ENCODE measurements at places on chromosomes 1 and 21.
A peak's percentile ranks its signal among the peaks of the same experiment; 100 is the strongest.

DNA sequence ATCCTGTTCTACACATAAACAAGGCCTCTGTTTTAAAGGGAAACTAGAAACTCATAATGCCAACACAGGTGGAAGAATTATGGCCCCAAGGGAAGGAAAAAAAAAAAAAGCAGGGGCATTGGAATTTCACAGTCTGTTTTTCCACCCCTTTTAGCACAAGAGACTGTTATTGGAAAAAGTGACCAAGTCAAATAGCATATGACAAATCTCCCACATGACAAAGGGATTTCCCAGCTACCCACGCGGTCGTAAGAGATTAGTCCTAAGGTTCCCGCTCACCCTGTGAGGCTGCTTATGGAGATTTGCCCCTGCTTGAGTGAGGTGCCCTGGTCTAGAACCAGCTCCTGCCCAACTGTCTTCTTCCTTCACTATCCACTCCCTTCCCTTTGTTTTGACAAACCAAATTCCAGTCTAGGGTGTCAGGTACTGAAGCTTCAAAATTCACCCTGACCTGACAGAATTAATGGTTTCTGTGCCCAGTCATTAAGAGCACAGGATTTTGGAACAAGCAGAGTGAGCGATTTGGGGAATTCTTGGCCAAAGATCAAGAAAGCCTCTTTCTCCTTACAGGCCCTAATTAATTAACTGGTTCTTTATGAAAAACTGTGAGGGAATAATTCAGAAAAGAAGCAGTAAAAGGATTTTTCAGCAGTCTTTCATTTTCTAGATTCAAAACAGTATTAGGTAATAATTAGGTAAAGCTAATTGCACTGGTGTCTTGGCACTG, 107.3 kb downstream of the NMNAT2 start:
- no peak for DNase-seq

GRCh38 chr1:16212251-16212961, at the start of gene ARHGEF19:
Gene ARHGEF19 (minus strand): TSS chr1:16212652. CDS start chr1:16209054, 3,598 bp downstream.
- no peak for DNase-seq

DNA sequence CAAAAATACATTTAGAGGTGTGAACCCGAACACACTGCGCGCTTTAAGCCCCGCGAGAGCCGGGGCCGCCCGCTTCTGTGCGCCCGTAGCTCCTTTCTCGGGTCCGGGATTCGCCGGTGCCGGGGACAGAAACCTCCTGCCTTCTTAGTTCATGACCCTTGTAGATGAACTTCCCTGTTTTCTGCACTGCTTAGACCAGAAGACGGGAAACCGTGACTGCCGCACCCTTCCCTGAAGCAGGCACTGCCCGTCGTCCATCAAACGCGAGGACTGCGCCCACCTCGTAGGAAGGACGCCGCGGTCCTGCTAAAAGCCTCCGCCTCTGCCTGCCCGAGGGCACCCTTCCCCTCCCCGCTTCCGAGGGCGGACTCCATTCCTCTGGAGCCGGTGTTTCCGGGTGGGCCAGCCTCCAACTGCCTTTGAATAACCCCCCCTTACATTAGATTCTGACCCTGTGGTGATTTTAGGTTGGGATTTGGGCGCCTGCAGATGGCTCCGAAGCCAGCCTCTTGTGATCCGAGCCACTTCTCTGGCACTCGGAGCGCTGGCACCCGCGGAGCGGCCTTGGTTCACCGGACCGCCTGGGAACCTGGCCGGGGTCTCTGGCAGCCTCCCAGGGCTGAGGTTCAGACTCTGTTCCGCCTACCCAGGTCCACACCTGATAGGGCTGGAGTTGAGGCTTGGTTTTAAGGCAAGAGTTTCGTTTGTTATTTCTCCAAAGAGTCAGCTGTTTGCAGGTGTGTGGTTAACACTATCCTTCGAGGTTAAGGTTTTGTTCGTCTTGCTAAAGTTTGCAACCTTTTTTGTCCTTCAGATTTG, 1.2 kb upstream of the PTTG1IP start:
- DNase-seq, result no peak

GRCh38 chr1:160567858-160568682, 11.2 kb downstream of the CD84 start:
- DNase-seq, result peak; percentile 14

GRCh38 chr1:226495716-226496115, 52.8 kb upstream of the STUM start:
- DNase-seq, result no peak

- no peak for DNase-seq
Observed at GRCh38 chr21:36461918-36462486, 17.9 kb downstream of the CLDN14 start.

DNA sequence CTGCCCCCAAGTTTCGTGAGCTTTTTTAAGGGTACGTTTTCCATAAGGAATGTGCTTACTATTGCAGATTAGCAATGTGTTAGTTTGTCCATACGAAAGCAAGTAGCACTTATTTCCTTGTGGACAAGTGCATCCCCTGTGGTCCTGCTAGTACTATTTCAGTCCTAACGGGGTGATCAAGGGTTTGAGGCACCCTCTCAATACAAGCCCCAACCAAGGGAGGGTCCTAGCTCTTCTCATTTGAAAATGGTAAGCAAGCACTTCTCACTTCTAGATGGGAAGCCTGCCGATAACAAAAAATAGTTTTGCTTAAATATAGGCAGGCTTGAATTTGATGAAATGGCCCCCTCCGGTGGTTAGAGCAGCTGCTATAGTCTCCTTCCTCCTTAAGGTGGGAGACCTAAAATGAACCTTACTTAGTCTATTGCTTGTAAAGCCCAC, 64.0 kb upstream of the HMCN1 start:
- DNase-seq, result no peak

GRCh38 chr1:77120950-77121349, 98.3 kb downstream of the PIGK start:
- no peak for DNase-seq

DNA sequence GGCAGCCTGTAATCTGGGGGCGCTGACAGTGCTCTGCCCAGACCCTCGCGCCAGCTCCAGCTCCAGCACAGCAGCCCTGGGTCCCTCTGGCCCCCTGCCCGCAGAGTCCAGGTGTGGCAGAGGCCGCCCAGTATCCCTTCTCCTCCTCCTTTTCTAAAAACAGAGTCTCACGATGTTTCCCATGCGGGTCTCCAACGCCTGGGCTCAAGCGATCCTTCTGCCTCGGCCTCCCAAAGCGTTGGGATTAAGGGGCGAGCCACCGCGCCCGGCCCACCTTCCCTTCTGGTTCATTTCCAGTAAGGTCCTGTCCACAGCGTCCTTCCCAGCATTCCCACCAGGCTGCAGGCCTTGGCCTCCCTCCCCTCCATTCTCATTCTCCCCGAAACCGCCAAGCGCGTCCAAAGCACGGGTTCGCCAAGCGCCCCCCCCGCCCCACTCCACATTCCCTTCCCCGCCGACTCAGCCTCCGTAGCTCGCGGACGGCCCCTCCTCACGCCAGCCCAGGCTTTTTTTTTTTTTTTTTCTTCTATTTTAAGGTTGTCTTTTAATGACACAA, 2.0 kb upstream of the PCBP3 start:
- DNase-seq, result no peak

DNA sequence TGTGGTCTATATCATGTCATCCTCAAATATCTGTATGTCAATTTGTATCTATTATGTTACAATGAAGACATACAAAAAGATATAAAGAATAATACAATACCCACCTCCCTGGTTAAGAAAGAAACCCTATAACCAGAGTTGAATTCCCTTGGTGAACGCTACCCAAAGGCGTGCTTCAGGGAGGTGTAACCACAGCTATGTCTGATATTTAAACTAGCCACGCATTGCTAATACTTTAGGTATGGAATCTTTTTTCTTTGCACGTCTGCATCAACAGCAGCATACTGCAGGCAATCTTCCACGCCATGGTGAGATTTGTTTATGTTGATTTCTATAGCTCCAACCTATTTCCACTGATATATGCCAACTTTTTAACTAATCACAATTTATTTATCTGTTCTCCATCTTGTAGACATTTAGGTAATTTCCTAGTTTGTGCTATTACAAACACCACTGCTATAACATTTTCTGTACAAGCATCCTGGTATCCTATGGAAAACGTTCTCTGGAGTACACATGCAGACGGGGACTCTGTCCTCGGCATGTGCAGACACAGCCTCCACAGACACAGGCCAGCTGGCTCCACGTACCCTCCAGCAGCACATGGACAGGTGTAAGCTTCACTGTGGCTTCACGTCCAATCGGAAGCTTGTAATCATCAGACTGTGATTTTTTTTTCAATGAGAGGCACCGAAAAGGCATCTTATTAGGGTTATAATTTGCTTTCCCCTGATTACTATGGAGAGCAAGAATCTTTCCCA, 58.5 kb downstream of the HSF2BP start:
- no peak for DNase-seq

DNA sequence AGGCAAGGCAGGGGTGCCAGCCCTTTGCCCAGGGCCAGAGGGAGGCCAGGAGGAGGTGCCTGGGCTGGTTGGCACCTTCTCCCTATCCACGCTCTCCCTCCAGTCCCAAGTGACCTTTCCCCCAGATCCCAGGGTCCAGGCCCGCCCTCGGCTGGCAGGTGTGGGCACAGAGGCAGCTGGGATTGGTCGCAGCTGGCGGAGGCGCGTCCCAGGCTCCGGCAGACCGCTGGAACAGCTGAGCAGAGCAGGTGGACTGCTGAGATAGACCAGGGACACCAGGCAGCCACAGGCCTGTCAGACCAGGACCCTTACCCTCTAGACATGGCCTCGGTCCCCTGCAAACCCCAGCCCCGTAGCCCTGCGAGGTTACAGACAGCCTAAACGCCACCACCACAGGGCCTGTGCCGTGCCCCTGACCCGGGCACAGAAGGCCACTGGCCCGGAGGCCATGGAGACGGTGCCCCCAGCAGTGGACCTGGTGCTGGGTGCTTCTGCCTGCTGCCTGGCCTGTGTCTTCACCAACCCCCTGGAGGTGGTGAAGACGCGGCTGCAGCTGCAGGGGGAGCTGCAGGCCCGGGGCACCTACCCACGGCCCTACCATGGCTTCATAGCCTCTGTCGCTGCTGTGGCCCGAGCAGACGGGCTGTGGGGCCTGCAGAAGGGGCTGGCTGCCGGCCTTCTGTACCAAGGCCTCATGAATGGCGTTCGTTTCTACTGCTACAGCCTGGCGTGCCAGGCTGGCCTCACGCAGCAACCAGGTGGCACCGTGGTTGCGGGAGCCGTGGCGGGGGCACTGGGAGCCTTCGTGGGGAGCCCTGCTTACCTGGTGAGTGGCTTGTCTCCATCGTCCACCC, at the start of gene SLC25A34:
TSS of gene SLC25A34 (plus strand) at position 221 of the 854 bp plus-strand sequence. CDS start at position 449, 228 bp downstream.
- DNase-seq, result no peak

- no peak for DNase-seq
Observed at GRCh38 chr1:108777839-108778238, 31.4 kb downstream of the STXBP3 start.

DNA sequence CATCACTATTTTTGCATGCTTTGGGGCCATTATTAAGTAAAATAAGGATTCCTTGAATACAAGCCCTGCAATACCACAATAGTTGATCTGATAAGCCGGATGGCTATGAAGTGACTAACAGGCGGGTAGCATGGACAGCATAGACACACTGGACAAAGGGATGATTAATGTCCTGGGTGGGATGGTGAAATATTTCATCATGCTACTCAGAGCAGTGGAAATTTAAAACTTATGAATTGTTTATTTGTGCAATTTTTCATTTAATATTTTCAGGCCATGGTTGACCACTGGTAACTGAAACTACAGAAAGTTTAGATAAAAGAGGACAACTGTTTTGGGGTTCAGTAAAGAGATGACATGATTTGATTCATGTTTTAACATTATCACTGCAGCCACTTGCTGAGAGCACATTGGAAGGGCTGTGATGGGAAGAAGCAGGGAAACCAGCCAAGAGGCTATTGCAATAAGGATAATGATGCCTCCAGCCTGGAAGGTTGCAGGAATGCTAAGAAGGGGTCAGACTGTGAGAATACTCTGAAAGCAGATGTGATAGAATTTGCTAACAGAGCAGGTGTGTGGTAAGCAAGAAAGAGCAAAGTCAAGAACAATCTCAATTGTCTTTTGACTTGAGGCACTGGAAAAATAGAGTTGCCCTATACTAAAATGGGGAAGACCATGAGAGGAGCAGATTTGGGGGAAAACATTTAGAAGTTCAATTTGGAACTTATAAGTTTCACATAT, 62.5 kb upstream of the TNFSF4 start:
- DNase-seq, result no peak

DNA sequence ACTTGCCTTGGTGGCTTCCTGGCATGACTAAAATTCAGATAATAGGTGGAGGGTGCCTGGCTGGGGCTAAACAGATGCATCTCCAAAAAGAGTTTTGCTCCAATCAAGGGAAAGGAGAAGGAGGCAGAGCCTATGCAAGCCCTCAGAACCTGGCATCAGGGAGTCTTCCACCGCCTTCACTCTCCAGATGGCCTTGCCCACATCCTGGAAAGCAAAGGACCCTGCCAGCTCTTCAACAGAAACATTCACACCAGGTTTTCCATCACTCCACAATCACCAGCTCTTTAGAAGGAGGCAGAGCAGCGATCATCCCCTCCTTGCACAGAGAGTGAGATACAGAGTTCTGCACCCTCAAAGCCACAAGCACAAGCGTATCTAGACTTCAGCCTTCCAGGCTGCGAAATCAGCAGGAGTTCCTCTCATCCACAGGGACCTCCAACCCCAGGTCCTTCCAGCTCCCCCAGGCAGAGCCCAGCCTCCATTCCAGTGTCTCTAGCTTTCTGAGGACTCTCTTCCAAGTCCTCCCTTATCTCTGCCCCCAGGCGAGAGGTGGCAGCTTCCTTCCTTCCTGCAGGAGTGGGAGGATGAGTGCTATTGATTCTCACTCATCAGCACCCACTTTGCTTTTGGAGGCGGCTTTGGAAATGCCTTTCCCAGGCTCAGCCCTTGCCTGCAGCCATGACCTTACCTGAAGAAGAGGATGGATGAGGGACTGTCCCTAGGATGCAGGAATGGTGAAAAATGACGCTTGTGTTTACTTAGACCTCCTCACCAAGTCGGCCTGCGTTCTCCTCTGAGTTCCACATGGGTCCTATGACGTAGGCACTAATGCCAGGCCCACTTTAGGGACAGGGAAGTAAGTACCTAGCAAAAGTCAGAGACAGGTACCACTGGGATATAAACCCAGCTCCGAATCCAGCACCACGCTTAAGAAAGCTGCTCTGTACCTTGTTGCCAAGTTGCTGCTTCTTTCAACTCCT, 75.4 kb downstream of the RIPK4 start:
- no peak for DNase-seq

DNA sequence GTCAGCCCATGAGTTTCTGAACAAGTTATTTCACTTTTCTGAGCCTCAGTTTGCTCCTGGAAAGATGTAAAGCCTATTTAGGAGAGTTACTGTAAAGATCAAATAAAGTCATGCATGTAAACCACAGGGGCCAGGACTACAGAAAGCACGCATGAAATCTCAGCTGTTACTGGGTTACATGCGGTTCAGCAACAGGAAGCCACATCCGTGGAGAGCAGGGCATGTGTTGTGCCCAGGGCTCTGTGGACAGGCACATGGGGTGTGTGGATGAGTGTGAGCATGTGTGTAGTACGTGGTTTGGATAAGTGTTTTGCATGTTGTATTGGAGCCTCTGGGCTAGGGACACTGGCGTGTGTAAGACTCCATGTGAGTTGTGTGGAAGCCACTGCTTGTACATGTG, 2.2 kb upstream of the EPHA2 start:
- DNase-seq, result no peak

Measured in activated naive CD4-positive, alpha-beta T cell (primary cell).